ENCODE measurements at places on chromosomes 1 and 21.

DNA sequence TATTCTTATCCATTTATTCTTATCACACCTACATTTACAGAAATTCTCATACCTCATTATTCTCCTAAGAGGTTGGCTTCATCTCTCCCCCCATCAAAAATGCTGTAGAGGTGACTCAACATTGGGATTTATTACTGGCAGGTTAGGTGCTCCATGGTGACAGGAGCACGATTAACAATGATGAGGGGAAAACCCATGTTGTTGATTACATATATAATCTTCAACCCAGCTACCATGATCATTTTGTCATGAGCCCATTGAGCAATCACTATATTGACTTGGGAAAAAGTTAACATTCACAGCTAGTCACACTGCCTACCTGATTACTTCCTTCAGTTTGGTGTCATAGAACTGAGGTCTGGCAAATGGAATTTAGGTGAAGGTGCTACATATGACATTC, 712.1 kb upstream of the CHRM3 start:
- DNase-seq: no peak

GRCh38 chr1:17599291-17599953, 59.9 kb downstream of the ARHGEF10L start:
- no peak for DNase-seq

DNA sequence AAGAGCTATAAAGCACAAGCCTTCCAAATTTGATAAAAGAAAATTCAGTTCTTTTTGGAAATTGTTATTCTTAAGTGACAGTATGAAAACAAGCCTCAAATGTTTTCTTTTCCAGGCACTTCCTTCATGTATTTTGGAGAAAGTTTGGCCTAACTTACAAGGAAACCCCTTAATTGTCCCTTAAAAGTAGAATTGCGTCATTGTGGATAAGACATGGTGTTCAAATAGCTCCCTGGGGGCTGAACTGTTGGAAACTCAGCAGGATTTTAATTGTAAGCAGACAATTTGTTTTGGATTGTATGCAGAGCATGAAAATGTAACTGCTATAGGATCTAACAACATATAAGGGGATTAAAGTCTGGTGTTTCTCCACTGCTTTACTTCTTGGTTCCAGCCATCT, 35.4 kb upstream of the FGGY start:
- no peak for DNase-seq

DNA sequence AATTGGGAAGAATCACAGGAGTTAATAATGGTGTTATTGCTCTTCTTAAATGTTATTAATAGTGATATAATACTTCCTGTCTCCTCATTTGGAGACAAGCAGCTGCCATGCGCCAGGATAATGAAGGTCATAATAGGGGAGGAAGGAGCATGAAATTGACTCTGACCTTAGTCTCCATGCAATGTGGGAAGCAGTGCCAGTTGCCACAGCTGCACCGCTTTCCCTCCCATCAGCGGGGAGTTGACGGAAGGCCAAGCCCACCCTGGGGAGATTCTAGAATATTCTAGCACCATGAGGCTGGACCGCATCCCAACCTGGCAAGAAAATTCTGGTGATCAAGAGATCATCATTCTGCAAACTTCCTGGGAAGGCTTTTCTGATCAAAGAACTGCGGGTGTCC, 11.0 kb upstream of the OLIG1 start:
- no peak for DNase-seq

DNA sequence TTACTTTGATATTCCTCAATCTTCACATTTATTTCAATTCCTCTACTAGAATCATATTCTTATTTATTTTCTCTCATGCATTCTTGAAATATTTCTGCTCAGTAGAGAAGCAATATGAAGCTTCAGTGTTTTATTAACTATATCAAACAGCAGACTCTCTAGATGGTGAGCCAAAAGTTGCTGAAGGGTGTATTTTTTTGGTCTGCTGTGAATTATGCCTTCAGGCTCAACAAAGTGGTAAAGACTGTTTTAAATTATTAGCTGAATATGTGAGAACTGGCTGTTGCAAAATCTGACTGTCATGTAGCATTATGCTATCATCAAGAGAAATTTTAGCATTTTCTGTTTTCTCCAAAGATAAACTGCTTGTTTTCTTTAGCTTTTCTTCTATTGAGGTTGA, 24.9 kb upstream of the CDC42BPA start:
- peak; percentile 33 for DNase-seq

- DNase-seq: no peak
Observed at GRCh38 chr21:42554251-42554961, 40.8 kb downstream of the SLC37A1 start.

DNA sequence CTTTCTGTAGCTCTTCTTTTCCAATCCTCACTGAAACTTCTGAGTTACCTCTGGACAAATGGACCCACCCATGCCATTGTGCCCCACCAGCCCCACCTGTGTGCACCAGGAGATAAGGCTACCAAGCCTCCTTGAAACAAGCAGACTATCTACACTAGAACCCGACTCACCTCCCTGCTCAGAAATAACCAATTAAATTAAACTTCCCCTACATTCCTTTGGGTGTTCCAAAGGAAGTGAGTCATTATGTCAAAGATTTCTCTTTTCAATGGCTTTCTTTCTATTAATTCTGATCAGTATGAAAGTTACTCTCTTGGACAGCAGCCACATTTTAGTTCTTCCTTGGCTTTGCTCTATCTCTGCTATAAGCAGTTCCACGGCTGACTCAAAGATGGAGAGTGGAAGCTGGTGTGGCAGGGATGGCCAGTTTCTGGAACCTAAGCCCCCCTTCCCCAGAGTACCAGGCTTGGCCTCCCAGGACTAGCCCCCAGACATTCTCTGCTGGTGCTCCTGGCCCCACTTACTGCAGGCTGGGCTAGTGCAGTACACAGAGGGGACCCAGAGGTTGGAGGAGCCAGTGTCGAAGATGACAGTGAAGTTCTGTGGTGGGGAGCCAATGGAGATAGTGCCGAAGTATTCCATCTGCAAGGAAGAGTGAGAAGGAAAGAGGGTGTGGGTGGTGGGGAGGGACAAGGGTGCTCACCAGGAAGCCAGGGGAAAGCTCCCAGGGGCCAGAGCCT, 1.9 kb downstream of the CTSE start:
- DNase-seq: peak; percentile 62

GRCh38 chr1:91400133-91400725, 4.4 kb downstream of the HFM1 start:
- DNase-seq: no peak

DNA sequence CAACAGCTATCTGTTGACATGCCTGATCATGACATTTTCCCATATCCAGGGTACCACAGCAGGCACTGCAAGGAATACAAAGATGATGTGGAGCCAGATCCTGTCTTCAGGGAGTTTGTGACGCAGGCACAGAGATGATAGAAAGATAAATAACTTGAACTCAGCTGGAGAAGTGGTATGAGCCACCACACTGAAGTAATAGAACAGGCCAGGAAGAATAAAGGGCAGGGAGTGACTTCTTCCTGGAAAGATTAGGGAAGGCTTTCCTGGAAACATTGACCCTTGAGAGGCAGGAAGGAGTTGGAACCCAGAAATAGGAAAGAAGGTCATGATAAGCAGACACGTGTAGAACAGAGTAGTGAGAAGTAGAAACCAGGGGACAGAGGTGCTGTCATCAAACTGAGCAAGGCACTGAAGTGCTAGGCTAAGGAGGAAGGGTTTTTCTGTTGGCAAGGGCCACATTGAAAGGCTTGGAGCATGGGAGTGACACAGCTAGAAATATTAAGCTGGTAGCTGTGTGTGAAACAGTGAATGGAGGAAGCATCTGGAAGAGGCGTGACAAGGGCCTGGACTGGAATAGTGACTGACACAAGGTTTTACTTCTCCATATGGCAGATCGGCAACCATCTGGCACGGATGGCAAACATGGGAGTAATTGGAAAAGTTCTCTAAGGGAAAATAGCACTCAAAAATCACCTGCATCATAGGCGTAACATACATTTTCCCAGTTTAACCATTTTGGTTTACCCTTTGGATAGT, 68.4 kb downstream of the AK5 start:
- no peak for DNase-seq
